ENCODE measurements at places on chromosomes 12 and 14.

DNA sequence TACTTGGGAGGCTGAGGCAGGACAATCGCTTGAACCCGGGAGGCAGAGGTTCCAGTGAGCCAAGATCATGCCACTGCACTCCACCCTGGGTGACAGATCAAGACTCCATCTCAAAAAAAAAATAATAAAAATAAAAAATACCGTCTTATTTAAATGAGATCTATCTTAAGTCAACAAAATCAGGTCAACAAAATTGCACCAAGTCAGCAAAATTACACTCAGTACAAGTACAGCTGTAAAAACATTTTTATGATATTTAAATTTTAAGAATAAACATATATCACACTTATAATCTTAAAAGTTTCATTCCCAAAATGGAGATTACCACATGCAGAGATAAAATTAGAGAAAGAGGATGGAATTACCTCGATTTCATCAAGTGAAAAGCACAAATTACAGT is 33.2 kb downstream of the HECTD1 start:
- DNase-seq, result no peak

GRCh38 chr14:99721792-99722516 is 37.9 kb downstream of the CYP46A1 start:
- DNase-seq, result no peak

- no peak for DNase-seq
Observed at GRCh38 chr14:84592770-84593169, 937.2 kb upstream of the FLRT2 start.

- DNase-seq, result no peak
Observed at GRCh38 chr14:30450631-30451545, 108.1 kb upstream of the G2E3 start.

DNA sequence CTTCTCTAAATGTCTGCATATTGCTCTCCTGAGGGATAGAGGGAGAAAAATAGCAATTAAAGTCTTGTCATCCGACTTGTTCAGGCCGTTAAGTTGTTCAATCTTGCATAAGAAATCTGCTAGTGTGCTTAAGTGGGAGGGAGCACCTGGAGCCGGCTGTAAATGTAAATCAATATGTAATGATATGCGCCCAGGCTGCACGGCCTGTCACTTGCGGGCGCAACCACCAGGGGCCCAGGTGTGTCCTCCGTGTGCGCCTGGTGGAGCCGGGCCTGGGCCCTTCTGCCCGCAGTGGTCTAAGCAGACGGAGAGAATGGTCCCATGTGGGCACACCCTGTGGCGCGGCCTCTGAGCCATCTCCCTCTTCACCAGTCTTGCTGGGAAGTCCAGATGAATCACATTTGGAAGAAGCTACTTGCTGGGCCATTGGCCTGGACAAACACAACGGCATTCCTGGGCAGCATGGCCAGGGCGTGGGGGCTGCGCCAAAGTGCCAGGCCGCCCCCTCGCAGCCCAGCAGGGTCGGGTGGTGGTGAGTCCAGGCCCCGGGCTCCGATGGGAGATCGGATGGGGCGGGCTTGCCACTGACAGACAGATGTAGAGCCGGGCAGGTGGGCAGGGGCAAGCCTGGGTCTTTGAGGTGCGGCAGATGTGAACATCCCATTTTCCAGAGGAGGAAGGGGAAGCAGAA is 193.3 kb upstream of the C14orf180 start:
- no peak for DNase-seq

DNA sequence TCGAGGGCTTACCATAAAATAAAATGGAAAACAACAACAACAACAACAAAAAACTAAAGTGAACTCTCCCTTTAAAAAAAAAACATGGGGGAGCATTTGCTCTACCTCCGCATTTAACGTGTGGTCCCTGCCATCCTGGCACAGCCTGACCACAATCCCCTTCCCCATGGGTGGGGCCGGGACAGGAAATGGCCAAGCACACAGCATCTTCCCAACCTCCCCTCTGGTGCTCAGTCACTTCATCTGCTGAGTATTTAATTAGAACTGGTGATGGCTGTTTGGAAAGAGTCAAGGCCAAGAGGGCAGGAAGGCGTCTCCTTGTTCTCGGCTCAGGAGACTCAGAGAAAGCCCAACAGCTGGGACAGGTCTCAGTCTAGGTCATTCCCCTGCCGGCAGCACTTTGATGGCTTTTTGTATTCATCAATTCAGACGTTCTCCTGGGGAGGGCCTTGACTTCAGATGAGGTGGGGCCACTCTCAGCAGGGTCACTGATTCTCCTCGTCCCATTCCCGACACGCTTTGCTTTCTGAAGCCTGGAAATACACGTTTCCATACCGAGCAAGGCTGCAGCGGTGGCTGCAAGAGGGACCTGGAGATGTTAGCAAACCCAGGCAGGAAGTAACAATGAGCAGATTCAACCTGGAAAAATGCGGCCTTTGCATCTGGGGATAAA is 44.4 kb downstream of the ANO2 start:
- no peak for DNase-seq

GRCh38 chr14:49193332-49194065 is 392.7 kb downstream of the RPS29 start:
- no peak for DNase-seq

DNA sequence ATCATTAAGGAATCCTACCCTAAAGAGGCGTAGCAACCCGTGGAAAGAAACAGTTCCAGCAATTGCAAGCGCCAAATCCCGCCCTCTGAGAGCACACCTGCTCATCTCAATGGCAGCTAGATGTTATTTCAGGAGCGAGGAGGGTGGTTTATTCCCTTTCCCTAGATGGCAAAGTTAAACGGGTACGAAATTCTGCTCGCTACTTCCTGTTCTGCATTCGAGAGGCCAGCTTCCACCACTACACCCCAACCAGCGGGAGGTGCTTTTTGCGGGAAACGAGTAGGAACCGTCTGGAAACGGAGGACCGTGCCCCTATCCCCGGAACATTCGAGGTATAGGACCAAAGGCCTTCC is 536 bp downstream of the VPS29 start:
- DNase-seq, result peak; percentile 69

DNA sequence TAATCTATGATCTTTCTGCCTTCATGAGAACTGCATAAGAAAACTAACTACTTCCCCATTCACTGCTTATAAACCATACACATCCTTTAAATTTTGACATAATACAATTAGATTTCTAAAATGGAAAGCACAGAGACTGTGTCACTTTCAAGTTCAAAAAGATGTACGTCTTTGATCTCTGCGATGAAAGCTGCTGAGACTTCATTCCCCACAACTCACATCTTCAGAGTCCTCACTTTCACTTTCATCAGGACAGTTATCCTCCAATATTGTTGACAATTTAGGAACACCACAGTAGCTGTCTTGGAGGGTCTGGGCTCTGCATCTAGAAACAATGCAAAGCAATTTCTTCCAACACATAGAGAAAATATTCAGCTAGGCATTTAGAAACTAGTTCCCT is 47.9 kb upstream of the KCNC2 start:
- no peak for DNase-seq
